ENCODE measurements at places on chromosomes 13 and 19. TPM values are rescaled to one million over a fixed set of nuclear protein-coding genes. Genes with fewer than 3 reads are reported as not detected.

CFAP97D2 gene
- total RNA-seq = not detected

DNA sequence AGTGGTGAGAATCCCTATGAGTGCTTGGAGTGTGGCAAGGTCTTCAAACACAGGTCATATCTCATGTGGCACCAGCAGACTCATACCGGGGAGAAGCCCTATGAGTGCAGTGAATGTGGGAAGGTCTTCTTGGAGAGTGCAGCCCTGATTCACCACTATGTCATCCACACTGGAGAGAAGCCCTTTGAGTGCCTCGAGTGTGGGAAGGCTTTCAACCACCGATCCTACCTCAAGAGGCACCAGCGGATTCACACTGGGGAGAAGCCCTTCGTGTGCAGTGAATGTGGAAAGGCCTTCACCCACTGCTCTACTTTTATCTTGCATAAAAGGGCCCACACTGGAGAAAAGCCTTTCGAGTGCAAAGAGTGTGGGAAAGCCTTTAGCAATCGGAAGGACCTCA is 18.7 kb upstream of the AURKC start:
- no peak for DNase-seq
- peaks cover 4% of the 10 kb centered on the region for H3K4me1 ChIP-seq
- peaks cover 74% of the 10 kb centered on the region for H3K36me3 ChIP-seq
- no peaks in the 10 kb centered on the region for H3K27me3 ChIP-seq
- H3K4me3 ChIP-seq = no peak overlapping the region

NLRP5 gene
- not detected for total RNA-seq

DNA sequence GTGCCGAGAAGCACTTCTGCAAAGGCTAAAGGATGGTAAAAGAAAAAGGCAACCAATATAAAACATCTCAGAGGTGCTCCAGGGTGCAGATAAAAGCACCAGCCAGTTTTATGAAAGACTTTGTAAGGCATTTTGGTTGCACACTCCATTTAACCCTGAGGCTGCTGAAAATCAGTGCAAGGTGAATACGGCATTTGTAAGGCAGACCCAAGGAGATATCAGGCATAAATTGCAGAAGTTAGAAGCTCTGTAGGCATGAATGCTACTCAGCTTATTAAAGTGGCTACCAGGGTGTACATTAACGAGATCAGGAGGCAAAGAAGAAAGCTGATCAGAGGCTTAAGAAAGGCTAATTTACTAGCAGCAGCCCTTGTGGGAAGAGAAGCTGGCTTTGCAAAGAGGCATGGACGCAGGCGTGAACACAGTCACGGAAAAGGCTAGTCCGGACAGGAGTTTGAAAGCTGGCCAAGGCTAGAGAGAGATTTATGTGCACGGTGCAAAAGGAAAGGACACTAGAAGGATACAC is 99.6 kb downstream of the ZNF429 start:
- H3K4me3 ChIP-seq = peak overlapping the region; percentile 91
- no peaks in the 10 kb centered on the region for H3K27me3 ChIP-seq
- H3K36me3 ChIP-seq = peaks cover 4% of the 10 kb centered on the region
- peak overlapping the region; percentile 86 for H3K27ac ChIP-seq

KLK1 gene
- 10.0 TPM for total RNA-seq

KLF1 gene
- total RNA-seq = 0.12 TPM

GRCh38 chr13:51862957-51863356 is 1.2 kb downstream of the CCDC70 start:
- DNase-seq = no peak
- H3K27ac ChIP-seq = no peak overlapping the region
- no peak overlapping the region for H3K4me3 ChIP-seq
- H3K36me3 ChIP-seq = no peaks in the 10 kb centered on the region
- H3K27me3 ChIP-seq = peaks cover 1% of the 10 kb centered on the region

ZNF491 gene
- total RNA-seq = 1.4 TPM

- H3K27me3 ChIP-seq = peaks cover 19% of the 10 kb centered on the region
- no peak overlapping the region for H3K4me3 ChIP-seq
- no peak overlapping the region for H3K27ac ChIP-seq
- peaks cover 17% of the 10 kb centered on the region for H3K4me1 ChIP-seq
- no peak for DNase-seq
Observed at GRCh38 chr19:41478875-41479756, 36.2 kb downstream of the ERICH4 start.

DNA sequence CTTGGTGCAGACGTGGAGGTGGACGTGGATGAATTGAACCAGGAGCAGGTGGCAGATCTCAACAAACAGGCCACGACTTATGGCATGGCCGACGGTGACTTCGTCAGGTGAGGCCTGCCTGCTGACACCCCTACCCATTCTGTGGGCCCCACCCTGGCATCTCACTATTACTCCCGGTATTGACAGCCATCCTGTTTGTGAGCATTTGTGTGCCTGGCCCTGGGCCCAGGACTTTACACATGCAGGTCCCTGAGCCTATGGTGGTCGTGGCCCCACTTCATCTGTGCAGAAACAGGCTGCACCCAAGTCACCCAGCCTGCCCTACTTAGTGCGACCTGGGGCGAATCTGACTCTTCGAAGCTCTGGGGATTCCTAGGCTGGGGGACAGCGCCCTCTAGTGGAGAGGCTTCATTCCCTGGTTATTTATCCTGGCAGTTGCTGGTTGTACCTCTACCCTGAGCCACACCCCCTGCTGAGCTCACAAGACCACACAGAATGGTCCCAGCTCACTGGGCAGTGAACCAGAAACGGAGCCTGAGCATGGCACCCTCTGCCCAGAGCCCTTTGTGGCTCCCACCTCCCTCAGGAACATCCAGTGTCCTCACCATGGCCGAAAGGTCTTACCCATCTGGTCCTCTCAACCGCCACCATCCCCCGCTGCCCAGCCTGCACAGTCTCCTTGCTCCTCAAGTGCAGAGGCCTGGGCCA is 16.9 kb downstream of the ZNF296 start:
- DNase-seq = peak; percentile 73
- H3K27me3 ChIP-seq = no peaks in the 10 kb centered on the region

DNA sequence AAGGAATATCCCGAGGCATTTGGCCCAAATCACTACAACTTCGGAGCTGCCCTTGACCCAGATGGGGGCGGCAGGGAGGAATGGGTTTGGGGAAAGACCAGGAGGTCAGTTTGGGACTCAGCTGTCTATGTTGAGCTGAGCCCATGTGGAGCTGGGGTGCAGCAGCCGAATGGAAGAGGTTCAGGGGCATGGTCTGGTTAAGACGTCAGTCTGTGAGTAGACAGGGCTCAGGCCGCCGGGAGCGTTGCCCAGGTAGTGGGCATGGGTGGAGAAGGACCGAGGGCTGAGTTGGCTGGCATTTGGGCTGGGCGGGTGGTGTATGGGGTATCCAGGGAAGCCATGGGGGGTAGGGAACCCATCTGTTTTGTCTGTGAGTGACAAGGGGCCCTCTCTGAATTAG is 9.3 kb upstream of the SCN1B start:
- peaks cover 85% of the 10 kb centered on the region for H3K36me3 ChIP-seq
- no peak overlapping the region for H3K27ac ChIP-seq
- H3K4me1 ChIP-seq = peaks cover 6% of the 10 kb centered on the region
- no peak for DNase-seq

- H3K36me3 ChIP-seq = no peaks in the 10 kb centered on the region
- peak overlapping the region; percentile 74 for H3K27ac ChIP-seq
- DNase-seq = no peak
- peaks cover 76% of the 10 kb centered on the region for H3K4me1 ChIP-seq
- H3K27me3 ChIP-seq = no peaks in the 10 kb centered on the region
Observed at GRCh38 chr13:51822106-51822815, 18.3 kb upstream of the DHRS12 start.

SELENOV gene
- not detected for total RNA-seq

SLC10A2 gene
- not detected for total RNA-seq

GRCh38 chr13:40801255-40802217 is 12.1 kb downstream of the SLC25A15 start:
- no peak overlapping the region for H3K27ac ChIP-seq
- no peak overlapping the region for H3K4me3 ChIP-seq
- no peak for DNase-seq

SMIM17 gene
- total RNA-seq = not detected

Measured in activated B cell treated with CpG ODN at 0.5 μM for 24 hours (primary cell).